Thoracic aorta (tissue), 2 donors: ENCODE measurements at places on chromosomes 11 and 22.

GRCh38 chr22:50259302-50259701 lies 2.2 kb downstream of the MAPK12 start:
- no peak for DNase-seq
- peaks cover 11% of the 10 kb centered on the region for H3K4me1 ChIP-seq
- H3K4me3 ChIP-seq = no peak overlapping the region
- peaks cover 7% of the 10 kb centered on the region for H3K27me3 ChIP-seq
- no peaks in the 10 kb centered on the region for H3K36me3 ChIP-seq

- no peak overlapping the region for H3K4me3 ChIP-seq
- no peak for DNase-seq
- H3K27me3 ChIP-seq = no peaks in the 10 kb centered on the region
- no peak overlapping the region for H3K27ac ChIP-seq
Measured at GRCh38 chr11:32198053-32198452, 107.2 kb downstream of the RCN1 start.

- no peaks in the 10 kb centered on the region for H3K36me3 ChIP-seq
- no peak for DNase-seq
- H3K4me1 ChIP-seq = peaks cover 22% of the 10 kb centered on the region
Measured at GRCh38 chr11:12682737-12683500, 8.7 kb downstream of the TEAD1 start.

DNA sequence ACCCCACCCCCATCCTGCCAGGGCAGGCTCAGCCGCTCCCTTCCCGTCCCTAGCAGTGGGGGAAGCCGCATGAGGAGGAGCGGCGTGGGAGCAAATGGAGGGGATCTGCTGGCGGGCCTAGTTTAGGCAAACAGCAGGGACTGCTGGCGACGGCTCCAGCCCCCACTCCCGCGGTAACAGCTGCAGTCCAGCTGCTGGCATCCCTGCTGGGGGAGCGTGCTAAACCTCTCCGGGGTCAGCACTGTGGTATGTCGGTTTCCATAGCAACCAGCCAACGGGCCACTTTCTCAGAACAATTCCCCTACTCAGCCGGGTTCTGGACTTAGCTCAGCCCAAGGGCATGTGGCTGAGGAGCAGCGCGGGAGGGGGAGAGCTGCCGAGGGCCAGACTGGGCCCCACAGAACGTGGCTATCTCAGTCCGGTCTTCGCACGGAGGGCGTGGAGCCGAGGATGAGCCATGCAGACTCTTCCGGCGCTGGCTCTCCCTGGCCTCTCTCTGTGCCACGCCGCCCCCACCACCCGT lies 98.8 kb downstream of the PKNOX2 start:
- no peaks in the 10 kb centered on the region for H3K27me3 ChIP-seq
- peak overlapping the region; percentile 51 for H3K4me3 ChIP-seq
- peaks cover 19% of the 10 kb centered on the region for H3K4me1 ChIP-seq

DNA sequence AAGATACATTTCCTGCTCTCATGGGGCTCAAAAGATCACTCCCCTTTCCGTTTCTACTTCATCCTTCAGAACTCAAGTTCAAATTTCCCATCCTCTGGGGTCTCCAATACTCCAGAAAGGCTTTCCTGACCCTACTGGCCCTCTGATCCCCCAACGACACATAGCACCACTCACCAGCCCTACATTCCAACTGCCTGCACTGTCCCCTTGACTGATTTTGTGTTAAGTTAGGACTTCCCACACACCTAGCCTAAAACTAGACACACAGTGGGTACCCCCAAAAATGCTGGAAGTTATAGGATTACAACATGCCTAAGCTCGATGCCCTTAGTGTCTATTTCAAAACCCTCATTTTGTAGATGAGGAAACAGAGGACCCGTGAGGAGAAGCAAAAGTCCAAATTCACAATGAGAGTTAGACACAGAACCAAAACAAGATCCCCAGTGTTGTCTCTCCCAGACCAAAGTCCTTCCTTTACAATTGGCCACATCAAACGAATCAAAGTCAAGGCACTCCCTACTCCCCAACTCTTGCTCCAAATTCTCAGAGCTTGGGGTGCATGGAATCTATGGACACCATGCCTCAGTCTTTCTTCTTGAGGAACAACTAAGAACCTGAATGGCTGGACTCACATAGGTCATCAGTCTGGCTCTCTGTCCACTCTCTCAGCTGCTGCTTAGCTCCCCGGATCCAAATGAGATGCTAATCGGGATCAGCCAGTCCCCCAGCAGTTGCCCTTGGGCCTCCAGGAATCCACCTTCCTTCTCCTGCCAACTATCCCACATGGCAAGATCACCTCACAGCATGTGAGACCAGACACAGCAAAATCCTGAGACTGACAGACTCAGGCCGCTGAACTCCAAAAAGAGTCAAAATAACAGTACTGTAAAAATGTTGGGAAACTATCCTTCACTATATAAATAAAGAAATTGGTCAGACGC lies 1.7 kb downstream of the CLPB start:
- DNase-seq = no peak
- no peaks in the 10 kb centered on the region for H3K27me3 ChIP-seq
- peaks cover 22% of the 10 kb centered on the region for H3K4me1 ChIP-seq
- peaks cover 26% of the 10 kb centered on the region for H3K36me3 ChIP-seq
- no peak overlapping the region for H3K4me3 ChIP-seq

DNA sequence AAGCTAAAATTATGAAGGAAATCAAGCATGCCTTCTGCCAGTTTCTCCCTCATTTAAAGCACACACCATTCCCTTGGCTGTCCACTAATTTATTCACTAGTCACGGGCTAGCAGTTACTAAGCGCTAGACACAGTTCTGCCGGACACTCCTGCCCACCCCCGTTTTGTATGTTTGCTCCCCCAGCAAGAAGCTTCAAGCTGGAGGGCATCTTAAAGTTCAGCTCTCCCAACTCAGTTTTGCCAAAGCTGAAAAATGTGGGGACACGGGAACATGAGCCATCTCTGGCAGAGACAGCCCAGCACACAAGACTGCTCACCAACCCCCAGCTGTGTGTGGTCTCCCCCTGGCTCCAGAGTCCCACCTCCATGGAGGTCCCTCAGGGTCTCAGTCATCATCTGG lies 263.6 kb downstream of the BRD1 start:
- no peak overlapping the region for H3K4me3 ChIP-seq
- no peaks in the 10 kb centered on the region for H3K36me3 ChIP-seq
- H3K4me1 ChIP-seq = no peaks in the 10 kb centered on the region
- no peak overlapping the region for H3K27ac ChIP-seq
- no peaks in the 10 kb centered on the region for H3K27me3 ChIP-seq

DNA sequence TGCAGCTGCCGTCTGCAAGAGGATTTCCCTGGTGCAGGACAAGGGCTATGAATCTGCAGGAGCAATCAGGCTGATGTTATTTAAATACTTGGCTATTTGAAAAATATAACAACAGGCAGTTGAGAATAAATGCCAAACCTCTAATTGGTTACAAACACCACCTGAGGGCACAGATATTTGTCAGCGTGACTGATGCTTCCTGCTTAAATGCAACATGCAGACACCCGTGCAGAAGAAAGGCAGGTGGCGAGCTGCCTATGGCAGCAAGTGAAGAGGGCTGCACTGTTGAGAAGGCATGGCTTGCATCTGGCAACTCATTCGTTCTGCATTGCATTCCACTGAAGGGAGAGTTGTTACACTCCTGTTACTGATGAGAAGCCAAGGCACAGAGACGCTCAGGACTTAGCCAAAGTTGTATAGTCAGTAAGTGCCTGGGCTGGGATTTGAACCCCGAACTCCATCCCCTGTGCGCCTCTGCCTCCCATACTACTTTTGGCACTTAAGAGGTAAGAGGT lies 350.6 kb downstream of the TENM4 start:
- peaks cover 6% of the 10 kb centered on the region for H3K4me1 ChIP-seq
- H3K27ac ChIP-seq = no peak overlapping the region
- no peak for DNase-seq
- H3K4me3 ChIP-seq = no peak overlapping the region

DNA sequence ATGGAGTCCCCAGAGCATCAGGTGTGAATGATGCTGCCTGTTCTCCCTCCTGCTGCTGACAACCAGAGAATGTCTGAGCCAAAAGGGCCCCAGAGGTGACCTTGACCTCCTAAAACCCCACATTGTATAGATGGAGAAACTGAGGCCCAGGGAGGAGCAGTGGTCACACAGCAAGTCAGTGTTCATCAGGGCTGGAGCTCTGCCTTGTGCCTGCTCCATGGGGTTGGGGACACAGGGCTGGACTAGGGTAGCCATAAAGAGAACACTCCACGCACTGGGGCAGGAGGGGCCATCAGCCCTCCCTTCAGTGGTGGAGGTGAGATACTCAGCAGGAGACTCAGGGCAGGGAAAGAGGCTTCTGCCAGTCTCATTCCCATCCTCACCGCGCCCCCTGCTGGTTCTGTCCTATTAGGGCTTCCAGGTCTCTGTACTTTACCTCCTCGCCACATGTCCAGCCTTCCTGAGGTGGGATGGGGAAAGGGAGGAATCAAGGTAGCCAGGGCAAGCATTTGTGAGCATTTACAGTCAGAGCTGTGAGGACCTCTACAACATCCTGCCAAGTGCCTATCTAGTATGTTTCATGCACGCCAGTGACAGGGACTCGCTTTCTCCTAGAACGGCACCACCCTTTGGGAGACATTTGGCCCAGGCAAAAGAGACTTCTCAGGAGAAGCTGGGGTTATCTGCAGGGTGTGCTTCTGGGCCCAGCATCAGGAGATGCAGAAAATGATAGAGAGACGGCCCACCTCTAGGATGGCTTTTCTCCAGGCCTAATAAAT lies 43.2 kb downstream of the NEU3 start:
- no peaks in the 10 kb centered on the region for H3K36me3 ChIP-seq
- no peak for DNase-seq
- H3K4me3 ChIP-seq = no peak overlapping the region
- H3K4me1 ChIP-seq = no peaks in the 10 kb centered on the region

GRCh38 chr11:40118780-40119179 lies 1340.7 kb downstream of the LRRC4C start:
- no peak overlapping the region for H3K27ac ChIP-seq
- H3K4me3 ChIP-seq = no peak overlapping the region
- no peaks in the 10 kb centered on the region for H3K36me3 ChIP-seq
- no peaks in the 10 kb centered on the region for H3K4me1 ChIP-seq

DNA sequence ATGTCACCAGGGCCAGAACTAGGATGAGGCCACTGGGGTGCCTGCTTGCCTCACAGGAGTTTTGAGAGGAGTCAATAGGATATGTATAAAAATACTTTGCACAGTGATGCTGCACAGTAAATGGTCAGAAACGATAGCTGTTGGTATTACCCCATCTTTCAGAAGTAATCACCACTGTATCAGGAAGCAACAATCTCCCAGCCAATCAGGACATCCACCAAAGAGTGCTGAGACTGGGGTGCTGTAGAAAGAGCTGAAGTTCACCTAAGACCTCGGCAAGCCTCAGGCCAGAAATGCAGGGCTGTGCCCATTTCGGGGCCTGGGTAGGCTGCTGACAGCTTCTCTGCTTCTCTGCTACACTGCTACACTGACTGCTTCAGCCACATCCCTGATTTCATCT lies 17.4 kb downstream of the LMO2 start:
- peaks cover 10% of the 10 kb centered on the region for H3K4me1 ChIP-seq
- no peak overlapping the region for H3K4me3 ChIP-seq
- no peak overlapping the region for H3K27ac ChIP-seq
- H3K36me3 ChIP-seq = no peaks in the 10 kb centered on the region
- DNase-seq = no peak
- no peaks in the 10 kb centered on the region for H3K27me3 ChIP-seq

DNA sequence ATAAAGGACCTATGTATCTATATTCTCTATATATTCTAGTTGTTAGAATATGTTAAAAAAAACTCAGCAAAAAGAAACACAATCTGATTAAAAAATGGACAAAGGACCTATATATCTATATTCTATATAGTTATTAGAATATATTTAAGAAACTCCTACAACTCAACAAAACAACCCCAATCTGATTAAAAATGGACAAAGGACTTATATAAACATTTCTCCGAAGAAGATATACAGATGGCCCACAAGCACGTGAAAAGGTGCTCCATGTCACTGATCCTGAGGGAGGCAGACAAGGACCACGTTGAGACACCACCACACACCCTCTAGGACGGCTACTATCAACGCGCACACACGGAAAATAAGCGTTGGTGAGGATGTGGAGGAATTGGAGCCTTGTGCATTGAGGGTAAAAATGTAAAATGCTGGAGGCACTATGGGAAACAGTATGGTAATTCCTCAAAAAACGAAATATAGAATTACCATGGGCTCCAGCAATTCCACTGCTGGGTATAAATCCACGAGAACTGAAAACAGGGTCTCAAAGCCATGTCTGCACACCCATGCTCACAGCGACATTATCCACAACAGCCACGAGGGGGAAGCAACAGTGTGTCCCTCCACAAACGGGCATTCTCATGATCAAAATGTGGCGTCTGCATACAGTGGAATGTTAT lies 22.7 kb downstream of the YPEL1 start:
- no peak overlapping the region for H3K27ac ChIP-seq
- no peaks in the 10 kb centered on the region for H3K4me1 ChIP-seq
- DNase-seq = no peak

GRCh38 chr22:24326266-24326665 lies 55.6 kb downstream of the SPECC1L start:
- H3K27ac ChIP-seq = no peak overlapping the region
- no peak for DNase-seq
- no peaks in the 10 kb centered on the region for H3K27me3 ChIP-seq
- H3K36me3 ChIP-seq = peaks cover 18% of the 10 kb centered on the region
- H3K4me1 ChIP-seq = peaks cover 32% of the 10 kb centered on the region
- no peak overlapping the region for H3K4me3 ChIP-seq

- peaks cover 62% of the 10 kb centered on the region for H3K4me1 ChIP-seq
- H3K4me3 ChIP-seq = peak overlapping the region; percentile 70
- no peaks in the 10 kb centered on the region for H3K36me3 ChIP-seq
- no peak for DNase-seq
Measured at GRCh38 chr11:46277313-46277621, 195 bp upstream of the CREB3L1 start.

- peaks cover 32% of the 10 kb centered on the region for H3K4me1 ChIP-seq
- DNase-seq = no peak
- no peaks in the 10 kb centered on the region for H3K27me3 ChIP-seq
- peaks cover 61% of the 10 kb centered on the region for H3K36me3 ChIP-seq
- H3K27ac ChIP-seq = peak overlapping the region; percentile 21
Measured at GRCh38 chr11:1755692-1756561, 5.5 kb upstream of the IFITM10 start.

- no peaks in the 10 kb centered on the region for H3K4me1 ChIP-seq
- no peaks in the 10 kb centered on the region for H3K27me3 ChIP-seq
- H3K4me3 ChIP-seq = no peak overlapping the region
- H3K27ac ChIP-seq = no peak overlapping the region
- no peaks in the 10 kb centered on the region for H3K36me3 ChIP-seq
- no peak for DNase-seq
Measured at GRCh38 chr11:117884994-117885393, 8.5 kb upstream of the FXYD6 start.
